ENCODE measurements at places on chromosomes 4 and X. TPM values are rescaled to one million over a fixed set of nuclear protein-coding genes. Genes with fewer than 3 reads are reported as not detected.

The SLC6A14 gene
- not detected for total RNA-seq

The GC gene
- total RNA-seq = not detected

The ZIC3 gene
- not detected for total RNA-seq

The IL3RA gene
- 0.17 TPM for total RNA-seq

DNA sequence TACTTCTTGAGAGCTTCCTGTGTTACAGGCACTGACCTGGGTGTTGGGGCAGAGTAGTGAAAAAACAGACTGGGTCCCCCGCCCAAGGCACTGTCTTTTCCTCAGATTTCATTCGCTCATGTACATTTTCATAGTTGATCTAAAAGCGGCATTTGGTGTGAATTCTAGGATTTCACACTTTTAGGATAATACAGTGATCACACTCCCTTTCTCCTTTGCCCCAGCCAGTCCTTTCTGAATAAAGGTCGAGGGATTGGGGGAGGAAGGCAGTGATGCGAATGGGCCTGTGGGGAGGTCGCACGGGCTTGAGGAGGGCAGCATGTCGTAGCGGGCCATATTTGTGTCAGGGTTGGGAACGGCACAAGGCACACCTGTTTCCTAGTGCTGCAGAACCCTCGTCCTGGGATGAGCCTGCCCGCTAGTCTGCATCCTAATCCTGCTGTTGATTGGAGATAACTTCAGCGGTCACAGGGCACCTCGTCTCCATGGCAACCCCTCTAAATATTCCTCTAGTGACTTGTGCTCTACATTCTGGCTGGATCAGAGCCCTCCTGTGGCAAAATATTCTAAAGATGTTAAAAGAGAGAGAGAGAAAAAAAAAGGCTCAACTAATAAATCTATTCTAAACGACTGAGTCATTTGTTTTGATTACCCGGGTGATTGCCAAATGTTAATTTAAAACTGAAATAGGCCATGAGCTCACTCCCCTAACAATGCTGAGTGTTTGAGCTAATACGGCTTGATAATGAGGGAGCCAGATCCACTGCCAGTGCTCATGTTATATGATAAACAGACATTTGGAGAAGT lies 21.8 kb downstream of the FHL1 start:
- no peaks in the 10 kb centered on the region for H3K36me3 ChIP-seq
- no peak overlapping the region for H3K4me3 ChIP-seq
- no peak overlapping the region for H3K27ac ChIP-seq
- no peak for DNase-seq

DNA sequence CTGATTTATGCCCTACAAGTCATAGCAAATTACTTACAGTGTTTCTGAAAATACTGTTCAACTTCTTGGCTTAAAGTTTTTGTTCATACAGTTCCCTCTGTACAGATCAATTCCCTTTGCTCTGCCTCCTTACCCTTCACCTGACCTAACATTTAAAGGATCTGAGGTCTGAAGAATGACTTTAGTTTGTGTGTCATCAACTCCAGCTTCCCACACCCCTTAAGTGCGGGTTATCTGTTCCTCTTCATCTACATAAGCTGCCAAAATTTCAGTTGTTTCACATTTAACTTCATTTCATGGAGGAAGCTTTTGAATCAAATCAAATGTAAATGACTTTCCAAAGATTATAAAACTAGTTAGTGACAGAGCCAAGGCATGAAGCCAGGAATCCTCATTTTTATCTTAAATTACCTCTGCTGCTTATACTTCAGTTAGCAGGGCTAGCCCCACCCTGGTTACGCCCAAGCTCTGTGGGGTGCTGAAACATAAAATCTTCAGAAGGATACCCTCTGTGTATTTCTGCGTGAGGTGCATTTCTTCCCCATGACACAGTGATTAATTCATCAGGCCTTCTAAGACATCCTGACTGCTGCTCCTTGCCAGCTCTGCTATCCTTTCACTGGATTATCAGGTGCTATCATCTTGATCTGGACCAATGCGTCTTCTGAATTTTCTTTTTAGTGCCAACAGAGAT lies 16.5 kb downstream of the CXCL1 start:
- H3K36me3 ChIP-seq = no peaks in the 10 kb centered on the region
- H3K4me1 ChIP-seq = peaks cover 1% of the 10 kb centered on the region
- no peak for DNase-seq
- no peak overlapping the region for H3K4me3 ChIP-seq

DNA sequence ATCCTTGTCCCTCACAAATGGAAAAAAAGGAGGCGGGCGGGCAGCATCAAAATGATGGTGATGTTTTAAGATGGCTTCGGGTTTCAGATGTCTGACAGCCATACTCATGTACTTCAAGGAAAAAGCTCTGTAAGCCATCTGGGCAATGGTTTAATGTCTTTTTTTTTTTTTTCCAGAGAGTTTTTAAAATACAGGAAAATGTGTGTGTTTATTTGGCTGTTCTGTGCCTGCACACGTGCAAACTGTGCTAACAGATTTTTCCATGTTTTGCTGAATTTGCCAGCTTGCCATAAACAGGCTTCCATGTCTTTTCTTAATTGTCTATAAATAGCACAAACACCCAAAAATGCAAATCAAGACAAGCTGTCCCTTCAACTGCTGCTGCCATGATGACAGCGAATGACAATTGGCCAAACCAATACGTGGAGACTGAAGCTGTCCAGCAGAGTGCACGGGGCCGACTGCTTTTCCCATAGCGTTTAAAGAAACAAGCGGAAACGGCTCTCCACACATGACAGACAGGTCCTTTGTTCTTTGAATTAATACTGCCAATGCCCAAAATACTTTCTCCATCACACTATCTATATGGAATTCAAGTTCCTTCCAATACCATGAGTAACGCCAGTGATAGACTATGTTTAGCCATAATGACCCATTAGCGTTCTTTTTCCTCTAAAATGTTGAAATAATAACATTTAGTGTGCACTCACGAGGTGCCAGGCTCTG lies 35.7 kb downstream of the AFAP1 start:
- no peak overlapping the region for H3K4me3 ChIP-seq
- peaks cover 16% of the 10 kb centered on the region for H3K4me1 ChIP-seq
- DNase-seq = no peak
- H3K27ac ChIP-seq = no peak overlapping the region
- H3K27me3 ChIP-seq = peaks cover 4% of the 10 kb centered on the region

DNA sequence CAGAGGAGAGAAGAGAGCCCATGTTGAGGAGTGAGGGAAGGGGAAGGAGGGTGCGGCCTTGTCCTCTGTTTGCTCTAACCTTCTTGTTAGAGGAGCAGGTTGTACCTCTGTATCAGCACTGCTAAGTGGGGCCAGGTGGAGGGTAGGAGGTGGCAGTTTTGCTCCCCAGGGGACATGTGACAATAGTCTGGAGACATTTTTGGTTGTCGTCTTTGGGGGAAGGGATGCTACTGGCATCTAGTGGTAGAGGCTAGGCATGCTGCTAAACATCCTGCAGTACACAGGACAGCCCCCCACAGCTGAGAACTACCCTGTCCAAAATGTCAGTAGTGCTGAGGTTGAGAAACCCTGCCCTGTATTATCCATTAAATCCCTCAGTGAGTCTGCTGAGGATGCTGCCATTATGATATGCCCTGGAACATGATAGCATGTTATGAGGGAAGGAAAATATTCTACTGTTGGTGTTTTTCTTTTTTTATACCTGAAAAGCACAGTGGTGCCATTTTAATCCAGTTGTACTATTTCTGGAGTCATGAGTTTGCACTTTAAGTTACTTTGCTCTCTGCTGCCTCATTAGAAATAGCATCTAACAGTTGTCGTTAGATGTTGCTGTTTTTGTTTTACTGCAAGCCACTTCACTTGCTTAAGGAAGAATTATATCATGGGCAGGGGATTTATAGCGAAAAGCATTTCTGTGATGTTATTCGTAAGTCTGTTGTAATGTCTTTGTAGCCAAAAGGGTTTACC lies 90.6 kb downstream of the LRP2BP start:
- H3K27ac ChIP-seq = no peak overlapping the region
- H3K36me3 ChIP-seq = peaks cover 7% of the 10 kb centered on the region
- H3K4me3 ChIP-seq = no peak overlapping the region
- DNase-seq = no peak

GRCh38 chrX:107978707-107979307 lies 3.4 kb downstream of the TEX13B start:
- DNase-seq = no peak
- H3K4me3 ChIP-seq = no peak overlapping the region
- H3K27ac ChIP-seq = no peak overlapping the region
- H3K4me1 ChIP-seq = peaks cover 3% of the 10 kb centered on the region
- H3K36me3 ChIP-seq = no peaks in the 10 kb centered on the region

DNA sequence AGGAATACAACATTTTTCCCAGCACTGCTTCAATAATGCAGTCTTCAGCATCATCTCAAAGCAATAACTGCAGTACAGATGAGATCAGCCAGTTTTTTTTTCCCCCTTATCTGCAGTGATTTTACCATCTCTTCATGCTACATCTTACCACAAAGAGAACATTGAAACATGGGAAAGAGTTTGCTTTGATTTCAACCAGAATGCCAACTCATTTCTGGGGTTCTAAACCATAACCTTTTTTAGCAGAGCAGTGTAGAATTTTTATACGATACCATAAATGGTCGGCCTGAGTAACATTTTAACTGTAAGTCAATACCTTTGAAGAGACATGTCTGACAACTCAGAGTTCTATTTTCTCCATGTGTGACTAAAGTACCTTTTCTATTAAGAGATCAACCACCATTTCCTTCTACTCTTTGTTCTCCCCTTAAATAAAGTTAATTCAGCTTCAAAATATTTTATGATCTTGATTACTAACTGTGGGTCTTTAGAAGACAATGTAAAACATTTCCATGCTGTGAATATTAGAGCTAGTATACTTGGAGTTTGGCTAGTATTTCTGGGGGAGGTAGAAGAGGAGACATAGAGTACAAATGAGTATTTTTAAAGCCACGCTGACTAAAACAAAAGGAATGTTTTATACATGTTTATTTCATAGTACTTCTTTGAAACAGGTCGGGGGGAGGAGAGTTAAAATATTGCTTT lies 69.1 kb downstream of the TET2 start:
- H3K36me3 ChIP-seq = peaks cover 44% of the 10 kb centered on the region
- no peaks in the 10 kb centered on the region for H3K27me3 ChIP-seq
- no peak for DNase-seq
- H3K27ac ChIP-seq = no peak overlapping the region
- peaks cover 12% of the 10 kb centered on the region for H3K4me1 ChIP-seq

DNA sequence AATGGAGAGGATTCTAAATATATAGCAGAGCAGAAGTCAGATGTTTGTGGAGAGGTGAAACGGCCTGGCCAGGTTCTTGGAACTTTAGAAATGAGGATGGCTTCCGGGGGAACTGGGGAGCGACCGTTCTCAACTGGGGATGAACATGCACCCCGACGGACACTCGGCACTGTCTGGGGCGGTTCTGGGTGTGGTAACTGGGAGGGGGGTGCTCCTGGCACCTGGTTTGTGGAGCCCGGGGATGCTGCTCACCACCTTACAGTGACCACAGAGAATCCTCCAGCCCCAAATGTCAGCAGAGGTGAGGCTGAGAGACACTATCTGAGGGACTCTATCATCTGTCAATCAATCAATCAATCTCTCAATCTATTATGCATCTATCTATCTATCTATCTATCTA lies 69.0 kb upstream of the PPP2R3B start:
- H3K36me3 ChIP-seq = no peaks in the 10 kb centered on the region
- no peak overlapping the region for H3K27ac ChIP-seq
- H3K4me1 ChIP-seq = no peaks in the 10 kb centered on the region
- DNase-seq = no peak
- no peaks in the 10 kb centered on the region for H3K27me3 ChIP-seq

DNA sequence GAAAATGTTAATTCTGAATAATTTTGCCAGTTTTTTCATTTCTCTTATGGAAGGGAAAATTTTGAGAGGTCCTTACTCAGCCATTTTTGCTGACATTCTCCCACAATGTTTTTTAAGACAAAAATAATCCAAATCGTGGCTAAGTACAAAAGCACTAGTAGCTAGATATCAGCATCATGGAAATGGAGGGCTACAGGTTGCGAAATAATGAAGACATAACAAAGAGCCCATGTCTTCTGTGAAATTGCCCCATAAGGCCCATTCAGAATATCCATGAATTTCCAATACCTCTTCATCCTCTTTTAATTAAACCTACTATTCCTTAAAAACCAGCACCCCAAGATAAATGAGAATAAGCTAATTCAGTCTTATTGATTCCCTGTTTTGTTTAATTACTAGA lies 107.4 kb downstream of the HNRNPD start:
- H3K4me1 ChIP-seq = peaks cover 10% of the 10 kb centered on the region
- DNase-seq = no peak
- no peak overlapping the region for H3K27ac ChIP-seq
- no peak overlapping the region for H3K4me3 ChIP-seq

DNA sequence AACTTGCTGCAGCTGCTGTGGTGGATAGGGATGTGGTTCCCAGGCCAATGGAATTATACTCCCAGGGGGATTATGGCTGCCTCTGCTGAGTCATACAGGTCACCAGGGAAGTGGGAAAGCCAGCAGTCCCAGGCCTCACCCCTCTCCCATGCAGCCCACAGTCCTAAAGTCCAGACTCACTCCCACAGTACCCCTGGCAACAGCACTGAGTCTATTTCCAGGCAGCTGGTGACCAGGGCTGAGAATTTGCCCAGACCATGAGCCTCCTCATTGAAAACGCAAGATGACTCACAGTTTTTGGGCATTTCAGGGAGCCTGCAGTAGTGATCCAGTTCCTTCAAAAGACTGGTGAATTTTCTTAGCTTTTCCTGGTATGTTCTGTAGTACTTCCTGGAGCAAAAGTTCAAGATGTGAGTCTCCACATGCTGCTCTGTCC lies 137.6 kb downstream of the NPNT start:
- H3K4me1 ChIP-seq = no peaks in the 10 kb centered on the region
- no peak overlapping the region for H3K4me3 ChIP-seq
- DNase-seq = no peak

DNA sequence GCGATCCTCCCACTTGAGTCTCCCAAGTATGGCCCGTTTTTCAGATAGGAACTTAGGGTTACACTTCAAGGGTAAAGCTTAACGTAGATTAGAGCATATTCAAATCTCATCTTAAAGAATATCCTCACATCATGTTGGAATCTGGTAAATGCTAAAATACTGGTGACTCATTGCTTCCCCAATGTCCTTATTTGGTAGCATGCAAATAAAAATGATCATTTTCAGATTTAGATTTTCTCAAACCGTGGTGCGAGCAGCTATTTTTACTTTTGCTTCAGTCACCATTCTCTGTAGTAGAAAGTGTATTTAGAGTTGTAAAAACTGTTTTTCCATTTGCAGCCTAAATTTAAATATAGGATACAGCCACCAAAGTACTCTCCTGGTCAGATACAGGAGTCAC lies 101.5 kb upstream of the MAML3 start:
- H3K36me3 ChIP-seq = no peaks in the 10 kb centered on the region
- H3K4me3 ChIP-seq = no peak overlapping the region
- peaks cover 4% of the 10 kb centered on the region for H3K27me3 ChIP-seq
- peaks cover 18% of the 10 kb centered on the region for H3K4me1 ChIP-seq
- no peak overlapping the region for H3K27ac ChIP-seq
- DNase-seq = no peak

- H3K4me1 ChIP-seq = no peaks in the 10 kb centered on the region
- DNase-seq = no peak
- no peak overlapping the region for H3K4me3 ChIP-seq
- no peaks in the 10 kb centered on the region for H3K27me3 ChIP-seq
- no peaks in the 10 kb centered on the region for H3K36me3 ChIP-seq
- H3K27ac ChIP-seq = no peak overlapping the region
Observed at GRCh38 chrX:10457092-10457491, 163.3 kb downstream of the MID1 start.

GRCh38 chr4:30839583-30840520 lies 119.7 kb downstream of the PCDH7 start:
- no peaks in the 10 kb centered on the region for H3K4me1 ChIP-seq
- no peak for DNase-seq
- no peak overlapping the region for H3K4me3 ChIP-seq
